ENCODE measurements at places on chromosomes 5 and 9.

GRCh38 chr5:68817632-68818031 is 276.2 kb upstream of the SLC30A5 start:
- DNase-seq, result no peak

DNA sequence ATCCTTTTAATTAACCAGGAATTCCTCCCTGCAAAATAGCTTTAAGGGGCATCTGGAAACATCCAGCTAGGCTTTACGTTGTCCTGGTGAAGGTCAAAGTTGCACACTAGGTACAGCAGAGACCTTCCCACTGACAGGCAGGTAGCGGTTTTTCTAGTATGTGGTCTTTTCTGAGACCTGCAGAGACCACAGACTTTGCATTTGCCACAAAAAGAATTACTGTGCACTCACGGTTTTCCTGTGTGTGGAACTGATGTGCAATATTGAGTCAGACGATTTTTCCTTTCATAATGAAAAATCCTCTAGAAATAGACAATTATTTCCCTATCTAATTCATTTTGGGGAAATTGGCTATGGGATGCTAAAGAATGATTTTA is 417.0 kb upstream of the ADAMTSL1 start:
- no peak for DNase-seq

GRCh38 chr9:111516061-111516465 is 8.9 kb upstream of the ZNF483 start:
- DNase-seq, result no peak

- no peak for DNase-seq
Measured at GRCh38 chr9:137575716-137576411, 2.9 kb downstream of the DPH7 start.

- DNase-seq, result no peak
Measured at GRCh38 chr5:139683295-139684271, 35.4 kb downstream of the CXXC5 start.

DNA sequence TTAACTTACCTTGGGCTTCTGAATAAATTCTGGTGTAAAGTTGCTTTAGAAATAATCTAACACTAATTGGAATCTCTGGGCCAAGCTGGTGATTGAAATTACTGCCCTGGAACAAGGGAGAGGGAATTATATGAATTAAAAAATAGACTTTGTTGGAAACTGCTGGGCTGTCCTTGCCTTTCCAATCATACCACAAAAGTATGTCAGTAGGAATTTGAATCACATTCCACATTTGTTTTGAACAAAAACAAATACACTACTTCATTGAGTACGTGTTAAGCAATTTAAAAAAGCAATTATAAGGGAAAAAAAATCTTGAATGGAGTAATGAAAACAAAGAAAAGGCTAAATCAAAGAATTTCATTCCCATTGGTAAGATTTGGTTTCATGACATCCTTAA is 102.5 kb upstream of the SREK1 start:
- DNase-seq, result no peak

- no peak for DNase-seq
Measured at GRCh38 chr9:83384214-83384613, 154.0 kb downstream of the FRMD3 start.

DNA sequence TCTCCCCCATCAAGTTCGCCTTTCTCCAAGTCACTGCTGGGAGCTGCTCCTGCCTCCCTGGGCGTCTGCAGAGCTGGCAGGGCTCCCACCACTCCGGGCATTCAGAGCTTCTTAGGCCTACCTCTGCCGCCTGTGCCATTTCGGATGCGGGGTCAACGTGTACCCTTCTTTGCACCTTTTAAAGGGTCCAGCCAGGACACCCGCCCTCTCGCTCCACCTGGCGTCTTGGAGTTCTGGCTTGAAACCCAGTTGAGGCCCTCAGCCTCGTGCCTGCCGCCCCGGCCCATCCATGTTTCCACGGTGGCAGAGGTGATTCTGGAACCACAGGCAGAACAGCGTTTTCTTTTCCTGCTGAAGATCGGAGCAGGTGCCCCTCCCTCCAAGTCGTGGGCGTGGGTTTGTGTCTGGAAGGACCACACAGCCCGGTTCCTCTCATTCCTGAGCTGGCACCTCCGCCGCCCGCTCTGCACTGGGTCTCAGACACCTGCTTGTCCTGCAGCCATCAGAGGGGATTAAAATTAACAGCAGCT is 32.9 kb downstream of the NDUFS6 start:
- no peak for DNase-seq

DNA sequence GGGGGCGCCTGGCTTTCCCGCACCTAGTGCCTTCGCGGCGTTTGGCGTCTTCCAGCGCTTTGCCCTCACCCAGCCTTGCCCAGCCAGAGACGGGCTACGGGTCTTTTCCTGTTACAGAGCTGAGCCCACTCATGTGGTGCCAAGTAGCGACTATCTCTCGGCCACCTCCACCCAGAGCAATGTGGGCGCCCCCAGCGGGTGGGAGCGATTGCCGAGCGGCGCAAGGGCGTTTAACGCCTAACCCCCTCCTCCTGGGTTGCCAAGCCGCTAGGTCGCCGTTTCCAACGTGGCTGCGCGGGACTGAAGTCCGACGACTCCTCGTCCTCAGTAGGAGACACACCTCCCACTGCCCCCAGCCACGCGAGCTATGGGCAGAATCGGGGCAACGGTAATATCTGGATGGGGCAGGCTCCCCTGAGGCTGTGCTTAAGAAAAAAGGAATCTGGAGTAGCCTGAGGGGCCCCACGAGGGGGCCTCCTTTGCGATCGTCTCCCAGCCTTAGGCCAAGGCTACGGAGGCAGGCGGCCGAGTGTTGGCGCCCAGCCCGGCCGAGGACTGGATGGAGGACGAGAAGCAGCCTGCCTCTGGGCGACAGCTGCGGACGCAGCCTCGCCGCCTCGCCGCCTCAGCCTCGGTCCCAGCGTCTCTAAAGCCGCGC is 5.8 kb downstream of the TLX3 start:
- no peak for DNase-seq

- DNase-seq, result no peak
Measured at GRCh38 chr5:158938200-158938599, 161.5 kb downstream of the EBF1 start.

DNA sequence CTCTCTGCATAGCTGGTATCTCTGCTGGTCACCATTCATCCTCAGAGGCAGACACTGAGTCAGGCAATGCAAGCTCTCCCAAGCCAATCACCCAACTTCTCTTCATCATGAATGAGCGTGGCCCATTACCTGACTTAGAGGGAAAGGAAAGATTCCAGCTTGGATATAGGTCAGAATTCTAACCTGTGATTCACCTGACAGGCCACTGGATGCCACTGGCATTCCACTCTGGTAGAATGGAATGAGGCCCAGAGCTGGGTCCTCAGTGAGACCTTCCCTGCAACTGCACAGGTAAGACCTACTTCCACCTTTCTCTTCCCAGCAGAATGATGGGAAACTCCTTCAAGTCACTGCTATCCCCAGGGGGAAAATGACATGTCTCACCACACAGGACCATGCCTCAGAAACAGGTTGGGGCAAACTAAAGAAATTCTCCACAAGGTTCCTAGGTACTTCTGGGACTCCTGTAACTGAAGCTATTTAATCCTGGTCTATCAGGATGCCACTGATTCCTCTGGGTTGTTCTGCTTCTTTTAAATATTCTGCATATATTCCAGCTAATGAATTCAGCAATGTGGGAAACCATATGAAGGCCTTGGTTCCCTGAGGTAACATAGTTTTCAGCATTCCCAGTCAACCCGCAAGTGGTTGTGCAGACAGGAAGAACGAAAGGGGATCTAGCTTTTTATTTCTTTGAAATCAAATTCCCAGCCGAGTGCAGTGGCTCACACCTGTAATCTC is 62.0 kb downstream of the SUSD1 start:
- no peak for DNase-seq

DNA sequence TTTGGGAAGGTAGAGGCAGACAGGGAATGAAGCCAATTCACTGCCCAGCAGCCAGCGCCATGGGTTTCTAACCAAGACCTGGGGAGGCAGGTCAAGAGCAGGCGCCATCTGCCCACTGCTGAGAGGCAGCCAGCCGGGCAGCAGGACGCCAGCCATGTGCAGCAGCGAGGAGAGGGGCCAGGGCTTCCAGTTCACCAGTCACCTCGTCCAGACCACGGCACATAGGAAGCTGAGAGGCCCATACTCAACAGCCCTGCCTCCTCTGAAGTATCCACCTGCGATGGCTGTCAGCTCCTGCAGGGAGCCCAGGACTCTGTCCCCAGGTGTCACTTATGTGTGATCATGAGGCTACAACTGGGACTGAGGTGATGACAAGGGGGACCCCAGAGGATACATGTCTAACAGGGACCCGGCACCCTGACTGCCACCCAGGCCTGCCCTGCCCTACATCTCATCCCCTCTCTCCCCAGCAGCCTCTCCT is 30.1 kb downstream of the IPPK start:
- DNase-seq, result no peak

GRCh38 chr5:131114754-131115153 is 50.3 kb downstream of the HINT1 start:
- DNase-seq, result no peak

- DNase-seq, result no peak
Measured at GRCh38 chr9:78486661-78487060, 189.7 kb downstream of the PSAT1 start.

GRCh38 chr5:16884595-16884994 is 51.5 kb downstream of the MYO10 start:
- no peak for DNase-seq

- DNase-seq, result no peak
Measured at GRCh38 chr9:96877269-96877668, 23.0 kb upstream of the ZNF782 start.

GRCh38 chr9:37619806-37620205 is 27.4 kb upstream of the TOMM5 start:
- DNase-seq, result no peak

DNA sequence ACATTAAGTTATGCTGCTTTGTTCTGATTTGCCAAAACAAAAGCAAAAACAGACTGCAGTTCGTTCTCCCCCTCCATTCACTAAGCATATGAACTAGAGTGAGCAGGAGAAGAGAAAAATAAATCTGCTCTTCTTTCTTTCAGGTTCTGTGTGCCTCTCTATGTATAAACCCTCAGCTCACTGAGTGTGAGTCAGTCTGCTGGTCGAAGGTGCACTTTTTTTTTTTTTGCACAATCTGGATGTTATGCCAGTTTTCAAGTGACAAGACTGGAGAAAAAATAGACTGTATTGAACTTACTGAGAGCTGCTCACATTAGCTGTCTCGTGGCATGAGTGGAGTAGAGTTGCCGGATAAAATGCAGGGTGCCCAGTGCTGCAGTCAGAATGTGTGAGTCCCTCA is 244.6 kb upstream of the ATP10B start:
- no peak for DNase-seq

DNA sequence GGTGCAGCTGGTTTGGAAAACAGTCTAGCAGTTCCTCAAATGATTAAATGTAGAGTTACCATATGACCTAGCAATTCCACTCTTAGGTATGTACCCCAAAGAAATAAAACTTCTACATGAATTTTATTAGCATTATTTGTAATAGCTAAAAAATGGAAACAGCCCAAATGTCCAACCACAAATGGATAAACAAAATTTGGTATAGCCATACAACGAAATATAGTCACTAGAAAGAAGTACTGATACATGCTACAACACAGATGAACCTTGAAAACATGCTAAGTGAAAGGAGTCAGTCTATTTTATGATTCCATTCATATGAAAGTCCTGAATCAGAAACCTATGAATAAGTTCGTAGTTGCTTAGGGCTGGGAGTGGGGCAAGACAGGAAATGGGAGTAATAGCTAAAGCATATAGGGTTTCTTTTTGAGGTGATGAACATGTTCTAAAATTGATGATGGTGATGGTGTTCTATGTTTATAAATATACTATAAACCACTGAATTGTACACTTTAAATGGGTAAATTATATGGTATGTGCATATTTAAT is 6.3 kb downstream of the GDF9 start:
- DNase-seq, result no peak

GRCh38 chr5:106397700-106398099 is 1273.0 kb downstream of the EFNA5 start:
- DNase-seq, result no peak

DNA sequence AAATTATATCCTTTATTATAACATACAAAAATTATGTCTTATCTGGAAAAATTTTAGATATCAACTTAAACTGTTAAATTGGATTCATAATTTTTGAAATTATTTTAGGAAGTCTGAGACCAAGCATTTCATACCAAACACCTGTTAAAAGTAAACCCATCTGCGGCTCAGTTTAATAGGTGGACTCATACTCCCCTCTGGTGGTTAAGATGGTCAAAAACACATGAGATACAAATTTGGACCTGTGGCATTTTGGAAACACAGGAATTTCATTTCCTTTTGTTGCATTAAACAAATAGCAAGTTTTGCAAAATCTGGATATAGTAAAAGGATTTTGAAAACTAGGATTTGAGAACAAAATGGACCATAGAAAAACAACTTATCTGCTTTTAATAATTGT is 53.7 kb downstream of the RGMB start:
- DNase-seq, result no peak

DNA sequence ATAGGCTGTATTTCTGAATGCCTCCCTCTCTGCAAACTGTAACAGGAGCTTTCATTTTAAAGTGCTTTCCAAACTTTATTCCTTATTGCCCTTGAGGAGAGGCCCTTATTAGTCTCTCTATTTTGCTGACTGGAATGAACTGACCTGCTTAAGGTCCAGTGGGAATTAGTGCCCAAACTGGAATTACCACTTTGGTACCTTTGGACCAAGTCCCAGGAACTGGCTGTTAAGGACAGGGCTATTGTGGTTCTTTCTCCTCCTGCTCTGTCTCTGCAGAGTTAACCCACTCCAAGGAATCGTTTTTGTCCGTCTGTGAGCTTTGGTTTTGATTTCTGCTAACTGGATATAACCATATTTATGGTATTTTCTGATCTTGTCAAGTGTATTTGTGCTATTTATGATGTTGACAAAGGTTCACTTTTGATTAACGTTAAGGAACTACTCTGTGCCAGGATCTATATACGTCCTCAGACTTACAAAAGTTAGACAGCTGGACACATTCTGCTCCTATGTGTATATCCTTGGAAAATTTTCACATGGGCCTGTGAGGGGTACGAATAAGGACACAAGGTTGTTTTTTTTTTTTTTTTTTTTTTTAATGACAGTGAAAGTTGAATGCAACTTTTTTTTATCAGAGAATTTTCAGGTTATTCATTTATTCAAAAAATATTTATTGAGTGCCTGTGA is 189.1 kb upstream of the ANKRD55 start:
- no peak for DNase-seq

GRCh38 chr9:86942281-86943200 is 4.8 kb downstream of the GAS1 start:
- no peak for DNase-seq

DNA sequence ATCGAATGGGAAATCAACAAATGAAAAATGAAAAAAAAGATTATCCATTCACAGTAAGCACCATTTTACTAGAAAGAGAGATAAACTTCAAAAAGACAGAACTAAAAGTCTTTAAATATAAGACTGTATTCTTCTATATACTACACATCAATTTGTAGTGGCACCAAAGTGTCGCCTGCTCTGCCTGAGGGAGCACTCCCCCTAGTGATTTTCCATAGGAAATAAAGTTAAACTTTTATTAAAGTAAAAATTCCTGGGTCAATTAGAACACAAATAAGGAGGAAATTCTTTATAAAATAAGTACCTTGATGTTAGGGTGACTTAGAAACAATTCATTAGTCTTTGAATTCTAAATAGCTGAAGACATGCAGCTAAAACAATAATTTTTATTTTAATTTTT is 9.7 kb downstream of the RAD1 start:
- no peak for DNase-seq

- no peak for DNase-seq
Measured at GRCh38 chr9:71681708-71682272, 86.5 kb downstream of the CEMIP2 start.
